ENCODE measurements at places on chromosomes 7 and 10. TPM values are rescaled to one million over a fixed set of nuclear protein-coding genes. Genes with fewer than 3 reads are reported as not detected.

The COL28A1 gene
- total RNA-seq, result not detected

The AKR1D1 gene
- not detected for total RNA-seq

The SLC12A9 gene
- total RNA-seq, result 15.6 TPM

The ZWINT gene
- 75.1 TPM for total RNA-seq

The AGMO gene
- not detected for total RNA-seq

The ASB10 gene
- total RNA-seq, result not detected

The NXPH1 gene
- total RNA-seq, result not detected

The GDF10 gene
- 0.30 TPM for total RNA-seq

The HTRA1 gene
- total RNA-seq, result not detected

The PLA2G12B gene
- total RNA-seq, result not detected

The ZSCAN21 gene
- 7.4 TPM for total RNA-seq

The ANKRD22 gene
- 0.37 TPM for total RNA-seq

The HOXA5 gene
- total RNA-seq, result not detected

The VWDE gene
- 2.2 TPM for total RNA-seq

The MYPN gene
- total RNA-seq, result not detected

The ZNF727 gene
- 0.84 TPM for total RNA-seq

The WNT8B gene
- total RNA-seq, result 0.40 TPM

The SFMBT2 gene
- total RNA-seq, result 18.0 TPM

The ZDHHC16 gene
- total RNA-seq, result 42.8 TPM

The SMC3 gene
- total RNA-seq, result 76.8 TPM

The OR2A5 gene
- total RNA-seq, result not detected

The NODAL gene
- not detected for total RNA-seq

The GIMAP5 gene
- 47.6 TPM for total RNA-seq

The IDI2 gene
- total RNA-seq, result not detected

The CDHR3 gene
- total RNA-seq, result 0.93 TPM

The AGAP3 gene
- total RNA-seq, result 33.2 TPM

The INSYN2A gene
- total RNA-seq, result not detected

The VGF gene
- total RNA-seq, result 0.11 TPM

The CALHM3 gene
- total RNA-seq, result not detected

The AASS gene
- 2.1 TPM for total RNA-seq

The CPN1 gene
- not detected for total RNA-seq

The C10orf67 gene
- 0.41 TPM for total RNA-seq

The CUL2 gene
- 42.7 TPM for total RNA-seq

The ADRB1 gene
- not detected for total RNA-seq

The SUN3 gene
- not detected for total RNA-seq

The CACNA2D1 gene
- not detected for total RNA-seq

The PTPRN2 gene
- total RNA-seq, result 0.46 TPM

The CCAR1 gene
- 89.5 TPM for total RNA-seq

The HOXA9 gene
- total RNA-seq, result not detected

The MOGAT3 gene
- not detected for total RNA-seq

The CYP3A4 gene
- not detected for total RNA-seq

The SFRP5 gene
- total RNA-seq, result not detected

The C10orf62 gene
- total RNA-seq, result not detected

The ACSL5 gene
- 32.0 TPM for total RNA-seq

The MSS51 gene
- total RNA-seq, result 1.9 TPM

The SLC26A3 gene
- total RNA-seq, result not detected

The CLRN3 gene
- not detected for total RNA-seq

The PRPS1L1 gene
- total RNA-seq, result not detected

The HYAL4 gene
- total RNA-seq, result not detected

The PRLHR gene
- total RNA-seq, result not detected

The BHLHA15 gene
- total RNA-seq, result 0.23 TPM

The SFTPA1 gene
- not detected for total RNA-seq

The BUD31 gene
- total RNA-seq, result 140 TPM

The HECW1 gene
- total RNA-seq, result not detected

The PIK3AP1 gene
- total RNA-seq, result 2.9 TPM

The ZNF117 gene
- 3.5 TPM for total RNA-seq

The CYP2C18 gene
- 0.62 TPM for total RNA-seq

The CDK13 gene
- total RNA-seq, result 47.6 TPM

The NKX1-2 gene
- total RNA-seq, result not detected
